Activated gamma-delta T cell (primary cell): ENCODE measurements at places on chromosomes 12 and 14.

GRCh38 chr14:101717663-101718490 lies 43.6 kb upstream of the PPP2R5C start:
- no peak for DNase-seq

DNA sequence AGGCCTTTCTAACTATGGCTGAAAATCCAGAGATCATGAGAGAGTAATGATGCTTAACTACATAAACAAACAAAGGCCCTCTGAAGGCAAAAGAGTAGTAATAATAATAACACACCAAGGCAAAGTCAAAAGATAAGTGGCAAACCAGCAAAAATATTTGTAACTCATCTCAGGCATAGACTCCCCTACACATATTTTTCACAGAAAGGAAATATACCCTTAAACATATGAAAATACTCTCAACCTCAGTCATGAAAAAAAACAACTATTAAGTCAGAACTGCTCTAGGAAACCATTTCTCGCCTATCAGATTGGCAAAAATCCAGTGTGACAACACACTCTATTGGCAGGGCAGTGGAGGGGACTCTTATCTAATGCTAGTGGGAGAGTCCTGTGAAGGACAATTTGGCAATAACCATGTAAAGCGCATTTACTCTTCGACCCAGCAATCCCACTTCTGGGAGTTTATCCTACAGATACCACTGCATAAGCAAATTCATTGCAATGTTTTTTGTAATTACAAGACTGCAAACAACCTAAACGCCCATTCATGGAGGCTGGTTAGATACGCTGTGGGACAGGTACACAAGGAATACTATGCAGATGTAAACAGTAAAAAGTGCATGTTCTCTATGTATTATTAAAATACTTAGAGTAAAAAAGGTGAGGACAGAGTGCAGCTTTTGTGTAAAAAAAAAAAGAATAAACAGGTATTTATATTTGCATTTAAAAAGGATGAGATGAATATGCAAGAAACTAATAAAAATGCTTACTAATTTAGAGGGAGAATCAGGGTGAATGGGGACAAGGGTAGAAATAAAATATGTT lies 26.0 kb upstream of the IL22 start:
- DNase-seq = no peak

- no peak for DNase-seq
Observed at GRCh38 chr12:123900871-123901376, 71.7 kb downstream of the CCDC92 start.

GRCh38 chr12:120235369-120236323 lies 29.9 kb downstream of the PXN start:
- no peak for DNase-seq

DNA sequence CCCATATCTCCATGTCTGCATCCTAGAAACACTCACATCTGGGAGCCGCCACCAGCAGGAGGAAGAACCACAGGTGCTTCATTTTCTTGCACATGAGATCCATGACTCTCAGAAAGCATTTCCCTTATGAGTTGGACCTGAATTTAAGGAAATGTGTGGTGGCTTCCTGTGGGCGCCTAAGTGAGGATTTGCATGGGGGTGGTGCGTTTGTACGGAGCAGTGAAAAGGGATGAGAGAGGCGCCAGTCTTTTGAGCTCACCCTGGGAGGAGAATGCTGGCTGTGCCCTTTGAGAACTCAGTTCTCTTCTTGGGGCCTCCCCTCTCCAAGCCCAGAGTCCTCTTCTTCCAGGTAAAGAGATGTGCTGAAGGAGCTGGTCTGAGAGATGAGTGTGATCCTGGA lies 895.7 kb downstream of the TMEM121 start:
- DNase-seq = no peak

GRCh38 chr12:127165567-127166392 lies 1101.2 kb upstream of the TMEM132C start:
- DNase-seq = peak; percentile 73

GRCh38 chr12:130280231-130280630 lies 57.5 kb upstream of the PIWIL1 start:
- no peak for DNase-seq

- no peak for DNase-seq
Observed at GRCh38 chr12:57750561-57751431, 1.3 kb downstream of the CDK4 start.

DNA sequence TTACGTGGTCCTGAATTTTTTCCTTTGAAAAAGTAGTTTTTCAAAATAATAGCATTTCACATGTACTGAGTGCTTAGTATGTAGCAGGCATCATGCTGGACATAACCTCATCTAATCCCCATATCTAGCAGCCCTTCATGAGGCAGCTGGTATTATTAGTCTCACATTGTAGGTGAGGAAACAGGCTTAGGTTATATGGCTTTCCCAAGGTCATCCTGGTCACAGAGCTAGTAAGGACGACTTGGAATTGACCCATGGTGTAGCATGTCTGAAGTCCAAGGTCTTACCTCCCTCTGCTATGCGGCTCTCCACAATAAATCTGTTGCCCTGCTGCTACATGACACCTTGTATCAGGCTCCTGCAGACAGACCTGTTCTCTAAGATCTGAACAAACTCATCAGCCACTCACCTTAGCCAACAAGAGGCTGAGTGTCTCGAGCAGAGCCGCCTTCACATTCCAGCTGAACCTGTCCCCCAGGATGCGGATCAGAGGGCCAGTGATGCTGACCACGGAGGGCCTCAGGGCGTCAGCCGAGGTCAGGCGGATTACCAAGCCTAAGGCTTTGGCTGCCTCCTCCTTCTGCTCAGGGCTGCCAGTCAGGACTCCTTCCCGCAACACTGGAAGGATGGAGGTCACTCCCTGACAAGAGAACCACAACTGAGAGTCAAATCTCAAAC lies 19.7 kb upstream of the RAB35 start:
- no peak for DNase-seq
